Upper lobe of left lung (tissue), 6 donors: ENCODE measurements at places on chromosomes 11 and 22. TPM values are rescaled to one million over a fixed set of nuclear protein-coding genes. Genes with fewer than 3 reads are reported as not detected.

- H3K27ac ChIP-seq = no peak overlapping the region
- no peak overlapping the region for H3K4me3 ChIP-seq
- DNase-seq = peak; percentile 6
- H3K36me3 ChIP-seq = peaks cover 37% of the 10 kb centered on the region
These were observed 54.9 kb downstream of the CD82 start for GRCh38 chr11:44620328-44620725.

DNA sequence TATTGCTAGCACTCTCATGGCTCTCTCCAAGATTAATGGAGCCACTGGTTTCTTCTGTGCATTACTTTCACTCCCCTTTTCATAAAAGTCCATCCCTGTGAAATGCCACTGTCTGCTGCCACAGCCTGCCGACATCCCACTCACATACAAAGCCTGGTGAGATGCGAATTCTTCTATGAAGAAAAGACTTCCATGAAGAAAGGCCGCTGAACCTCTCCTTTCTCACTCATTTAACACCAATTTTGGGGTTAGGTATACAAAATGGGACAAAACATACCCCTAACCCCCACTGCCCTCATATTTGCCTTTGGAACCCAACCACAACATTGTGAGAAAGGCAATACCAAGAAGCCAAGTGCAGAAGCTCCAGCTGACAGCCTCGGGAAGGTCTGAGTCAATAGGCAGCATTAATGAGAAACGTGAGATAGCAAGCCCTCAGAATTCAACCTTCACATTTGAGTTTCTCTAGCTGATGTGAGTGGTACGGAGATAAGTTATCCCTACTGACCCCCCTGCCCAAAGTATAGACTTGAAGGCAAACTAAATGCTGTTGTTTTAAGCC lies 156.4 kb downstream of the ATG16L2 start:
- H3K27me3 ChIP-seq = no peaks in the 10 kb centered on the region
- H3K4me1 ChIP-seq = peaks cover 10% of the 10 kb centered on the region
- DNase-seq = no peak
- H3K36me3 ChIP-seq = no peaks in the 10 kb centered on the region

- no peak overlapping the region for H3K4me3 ChIP-seq
- no peak overlapping the region for H3K27ac ChIP-seq
- DNase-seq = no peak
These were observed 120.4 kb upstream of the GRIA4 start for GRCh38 chr11:105489446-105489845.

- H3K36me3 ChIP-seq = peaks cover 22% of the 10 kb centered on the region
- H3K27ac ChIP-seq = peak overlapping the region; percentile 57
- H3K4me3 ChIP-seq = no peak overlapping the region
- H3K27me3 ChIP-seq = no peaks in the 10 kb centered on the region
These were observed 2.4 kb downstream of the MPST start for GRCh38 chr22:37021710-37022482.

Gene PGA5
- not detected for total RNA-seq

Gene SF1
- 273 TPM for total RNA-seq

Gene MPZL2
- total RNA-seq = 128 TPM
